ENCODE measurements at places on chromosomes 7 and 10. TPM values are rescaled to one million over a fixed set of nuclear protein-coding genes. Genes with fewer than 3 reads are reported as not detected.
A peak's percentile ranks its signal among the peaks of the same experiment; 100 is the strongest.

DNA sequence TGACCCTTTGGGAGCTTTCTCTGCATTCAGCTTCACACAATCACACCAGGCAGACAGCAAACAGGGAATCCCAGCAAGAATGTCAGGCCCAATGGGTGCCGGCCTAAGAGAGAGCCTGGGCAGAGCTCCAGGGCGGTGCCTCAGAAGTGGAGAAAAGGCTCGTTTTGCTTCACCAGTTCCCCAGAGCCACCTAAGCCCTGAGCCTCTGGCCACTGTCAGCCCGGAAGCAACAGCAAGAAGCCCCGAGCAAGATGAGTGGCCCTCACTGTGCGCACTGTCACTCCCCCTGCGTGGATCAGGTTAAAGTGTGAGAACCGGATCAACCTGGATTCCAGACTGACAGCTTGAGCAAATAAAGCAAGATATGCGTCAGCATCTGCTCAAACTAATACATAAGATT is 14.7 kb downstream of the CNPY1 start:
- DNase-seq, result peak; percentile 39

- no peak for DNase-seq
Measured at GRCh38 chr7:30646154-30646553, 36.1 kb downstream of the CRHR2 start.

DNA sequence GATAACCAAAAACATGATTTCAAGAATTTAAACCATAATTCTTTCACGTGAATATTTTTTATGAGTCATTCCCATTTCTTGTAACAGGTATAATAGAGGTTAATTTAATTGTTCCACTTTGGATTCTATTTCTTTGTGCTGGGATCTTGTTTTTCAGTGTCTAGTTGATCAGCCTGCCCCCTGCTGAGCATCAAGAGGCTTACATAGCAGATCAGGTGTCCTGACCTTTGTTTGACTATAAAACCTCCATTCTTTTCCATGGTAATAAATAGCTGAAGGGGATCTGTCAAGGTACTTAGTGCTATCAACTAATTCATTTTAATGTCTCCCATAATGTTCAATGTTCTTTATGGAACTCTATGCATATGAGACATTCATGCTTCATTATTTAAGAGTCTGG is 4.9 kb downstream of the COL17A1 start:
- DNase-seq, result peak; percentile 28

GRCh38 chr10:111360260-111360925 is 283.6 kb downstream of the ADRA2A start:
- DNase-seq, result peak; percentile 69

DNA sequence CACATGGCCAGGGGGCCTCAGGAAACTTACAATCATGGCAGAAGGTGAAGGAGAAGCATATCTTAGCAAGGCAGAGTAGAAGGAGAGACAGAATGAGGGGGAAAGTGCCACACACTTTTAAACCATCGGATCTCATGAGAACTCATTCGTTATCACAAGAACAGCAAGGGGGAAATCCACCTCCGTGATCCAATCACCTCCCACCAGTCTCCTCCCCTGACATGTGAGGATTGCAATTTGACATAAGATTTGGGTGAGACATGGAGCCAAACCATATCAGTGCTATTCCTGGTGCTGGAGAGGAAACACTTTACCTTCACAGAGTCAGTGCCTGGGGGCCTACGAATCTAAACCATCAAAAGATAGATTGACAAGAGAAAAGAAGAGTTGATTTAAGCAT is 61.8 kb downstream of the LGI1 start:
- no peak for DNase-seq

DNA sequence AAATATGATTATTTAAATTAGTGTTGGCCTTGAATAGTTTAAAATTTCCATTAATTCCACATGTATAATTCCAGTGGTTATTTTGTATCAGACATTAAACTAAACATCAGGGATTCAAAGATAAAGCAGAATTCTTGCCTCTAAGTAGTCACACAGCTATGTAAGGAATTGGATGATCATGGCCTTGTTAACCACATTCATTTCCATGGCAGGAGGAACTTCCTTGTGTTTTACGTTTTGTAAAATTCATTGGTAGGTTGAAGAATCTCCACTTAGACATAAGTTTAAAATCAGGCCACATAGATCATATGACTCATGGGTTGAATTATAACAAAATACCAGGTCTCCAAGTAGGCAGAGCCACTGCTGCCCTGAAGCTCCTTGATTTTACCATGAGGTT is 289.7 kb downstream of the PLXDC2 start:
- no peak for DNase-seq

GRCh38 chr7:92621561-92622023 is 31.4 kb upstream of the FAM133B start:
- DNase-seq, result no peak

GRCh38 chr7:120097020-120097419 is 176.0 kb upstream of the KCND2 start:
- no peak for DNase-seq

DNA sequence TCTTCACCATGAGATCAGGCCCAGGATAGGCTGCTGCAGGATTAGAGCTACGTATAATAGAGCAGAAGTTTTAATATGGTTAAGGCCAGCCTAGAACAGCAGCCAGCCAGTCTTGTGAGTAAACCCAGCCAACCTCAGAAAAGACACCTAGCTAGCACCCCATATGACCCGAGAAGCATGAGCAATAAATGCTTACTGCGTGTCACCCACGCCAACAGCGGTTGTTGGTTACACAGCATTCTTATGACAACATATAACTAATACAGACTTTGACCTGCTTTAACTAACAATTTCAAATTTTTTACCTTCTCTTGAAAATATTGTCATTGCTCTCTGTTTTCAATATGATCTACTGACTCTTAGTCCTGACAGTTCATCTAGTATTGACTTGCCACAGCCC is 105.7 kb downstream of the HBP1 start:
- no peak for DNase-seq

GRCh38 chr7:120874722-120875121 is 16.8 kb upstream of the TSPAN12 start:
- DNase-seq, result no peak

DNA sequence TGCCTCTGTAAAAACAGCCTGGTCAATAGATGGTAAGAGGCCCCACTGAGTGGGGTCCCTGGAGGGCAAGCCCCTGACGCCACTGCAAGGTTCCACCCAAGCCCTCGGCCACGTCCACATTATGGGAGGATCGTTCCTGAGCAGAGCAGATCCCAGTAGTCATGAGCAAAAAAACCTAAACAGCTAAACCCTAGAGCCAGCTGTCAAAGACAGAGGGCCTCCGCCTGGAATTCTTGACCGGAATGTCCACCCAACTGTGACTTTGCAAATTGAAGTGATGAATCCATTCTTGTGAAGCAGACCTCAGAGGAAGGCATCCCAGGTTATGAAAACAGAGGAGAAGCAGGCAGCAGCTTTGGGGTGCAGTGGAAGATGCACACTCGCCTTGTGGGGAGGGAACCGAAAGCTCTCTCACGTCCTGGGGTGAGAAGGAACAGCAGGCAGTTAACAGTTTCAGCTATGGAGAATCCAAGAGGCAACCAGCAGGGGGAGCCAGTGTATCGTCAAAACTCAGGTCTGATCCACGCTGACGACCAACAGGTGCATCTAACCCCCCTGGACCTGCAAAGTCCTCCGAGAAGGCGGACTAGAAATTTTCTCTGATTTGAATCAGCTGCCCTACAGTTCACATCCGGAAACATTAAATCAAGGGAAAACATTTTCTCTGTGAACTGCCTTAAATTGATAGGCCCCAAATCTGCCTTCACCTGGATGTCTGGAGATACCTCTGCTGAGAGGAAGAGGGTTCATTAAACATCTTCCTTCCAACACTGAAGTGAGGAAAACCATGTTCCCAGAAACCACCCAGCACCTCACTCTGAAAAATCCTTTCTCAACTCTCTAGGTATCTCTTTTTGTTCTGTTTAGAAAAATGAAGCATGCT is 139.1 kb upstream of the PFKP start:
- DNase-seq, result peak; percentile 34

DNA sequence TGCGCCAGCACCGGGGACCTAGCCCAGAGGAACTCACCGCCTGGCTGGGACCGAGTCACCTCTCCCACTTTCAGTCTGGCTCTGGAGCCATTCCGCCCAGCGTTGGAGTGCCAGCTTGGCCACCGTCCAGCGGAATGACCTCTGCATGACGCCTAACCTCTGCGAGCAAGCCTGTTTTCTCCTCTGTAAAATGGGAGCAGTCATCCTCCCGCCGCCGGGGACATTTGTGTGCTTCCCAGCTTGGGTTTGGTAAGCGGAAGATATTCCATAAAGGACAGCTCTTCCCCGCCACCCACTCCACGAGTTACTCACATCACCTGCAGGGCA is 1.3 kb upstream of the ZCCHC24 start:
- DNase-seq, result no peak

- no peak for DNase-seq
Measured at GRCh38 chr7:112116894-112117293, 89.3 kb downstream of the DOCK4 start.

GRCh38 chr10:67269828-67270227 is 344.0 kb downstream of the LRRTM3 start:
- no peak for DNase-seq

Gene H2BK1
- not detected for polyA plus RNA-seq

Gene OGDHL
- polyA plus RNA-seq, result 9.8 TPM

Gene CPXM2
- polyA plus RNA-seq, result 0.07 TPM

Gene TCAF2
- polyA plus RNA-seq, result 2.8 TPM

Gene DNAH11
- not detected for polyA plus RNA-seq
